ENCODE measurements at places on chromosomes 16 and 17. TPM values are rescaled to one million over a fixed set of nuclear protein-coding genes. Genes with fewer than 3 reads are reported as not detected.

- no peak for DNase-seq
Observed at GRCh38 chr17:36468903-36469635, 17.4 kb upstream of the ZNHIT3 start.

DNA sequence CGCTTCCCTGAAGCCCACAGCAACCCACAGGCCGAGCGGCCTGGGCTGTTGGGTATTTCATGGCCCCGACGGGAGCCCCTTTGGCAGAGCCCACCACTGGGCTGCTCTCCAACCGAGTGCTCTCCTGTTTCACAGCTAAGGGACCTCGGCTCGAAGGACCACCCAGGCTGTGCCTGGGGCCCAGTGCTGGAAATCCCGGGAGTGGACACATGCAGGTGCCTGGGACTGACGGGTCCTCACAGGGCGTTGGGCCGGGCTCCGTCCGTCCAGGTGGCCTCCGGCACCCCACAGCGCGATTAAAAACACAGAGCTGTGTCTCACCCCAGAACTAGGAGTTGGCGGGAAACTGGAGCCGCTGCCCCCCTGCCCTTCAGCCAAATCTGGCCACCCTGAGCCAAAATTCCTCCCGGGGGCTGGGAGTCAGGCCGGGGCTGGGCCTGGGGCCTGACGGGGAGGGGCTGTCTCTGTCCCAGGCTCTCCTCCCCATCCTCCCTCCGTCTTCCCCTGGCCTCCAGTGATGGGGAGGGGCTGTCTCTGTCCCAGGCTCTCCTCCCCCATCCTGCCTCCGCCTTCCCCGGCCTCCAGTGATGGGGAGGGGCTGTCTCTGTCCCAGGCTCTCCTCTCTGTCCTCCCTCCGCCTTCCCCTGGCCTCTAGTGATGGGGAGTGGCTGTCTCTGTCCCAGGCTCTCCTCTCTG is 14.1 kb downstream of the UTS2R start:
- no peak for DNase-seq

DNA sequence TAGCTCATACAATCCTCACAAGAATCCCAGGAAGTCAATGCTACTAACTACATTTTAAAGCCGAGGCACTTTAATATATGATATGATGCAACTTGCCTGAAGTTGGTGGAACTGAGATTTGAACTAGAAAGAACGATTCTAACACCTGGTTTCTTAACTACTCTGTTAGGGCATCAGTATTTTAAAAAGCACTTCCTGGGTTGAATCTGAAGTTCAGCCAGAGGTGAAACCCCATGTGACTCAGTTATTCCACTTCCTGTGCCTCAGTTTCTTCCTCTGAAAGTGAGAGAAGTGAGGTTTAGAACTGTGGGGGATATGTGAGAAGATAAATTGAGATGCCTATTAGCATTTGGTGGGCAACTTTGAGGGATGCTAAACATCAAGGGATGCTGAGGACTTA is 129.4 kb upstream of the ANKFN1 start:
- no peak for DNase-seq

- DNase-seq, result peak; percentile 93
Observed at GRCh38 chr17:2049333-2050299, 5.3 kb upstream of the HIC1 start.

- DNase-seq, result no peak
Observed at GRCh38 chr16:4087099-4087885, 28.9 kb downstream of the ADCY9 start.

Gene OR1A1
- not detected for total RNA-seq

Gene RAB11FIP3
- total RNA-seq, result 26.4 TPM

Data from CD8-positive, alpha-beta T cell (primary cell).